ENCODE measurements at places on chromosomes 13 and 19.

- DNase-seq = no peak
Observed at GRCh38 chr13:72692884-72693514, 34.4 kb downstream of the MZT1 start.

- no peak for DNase-seq
Observed at GRCh38 chr13:19984430-19985218, 26.1 kb downstream of the ZMYM2 start.

DNA sequence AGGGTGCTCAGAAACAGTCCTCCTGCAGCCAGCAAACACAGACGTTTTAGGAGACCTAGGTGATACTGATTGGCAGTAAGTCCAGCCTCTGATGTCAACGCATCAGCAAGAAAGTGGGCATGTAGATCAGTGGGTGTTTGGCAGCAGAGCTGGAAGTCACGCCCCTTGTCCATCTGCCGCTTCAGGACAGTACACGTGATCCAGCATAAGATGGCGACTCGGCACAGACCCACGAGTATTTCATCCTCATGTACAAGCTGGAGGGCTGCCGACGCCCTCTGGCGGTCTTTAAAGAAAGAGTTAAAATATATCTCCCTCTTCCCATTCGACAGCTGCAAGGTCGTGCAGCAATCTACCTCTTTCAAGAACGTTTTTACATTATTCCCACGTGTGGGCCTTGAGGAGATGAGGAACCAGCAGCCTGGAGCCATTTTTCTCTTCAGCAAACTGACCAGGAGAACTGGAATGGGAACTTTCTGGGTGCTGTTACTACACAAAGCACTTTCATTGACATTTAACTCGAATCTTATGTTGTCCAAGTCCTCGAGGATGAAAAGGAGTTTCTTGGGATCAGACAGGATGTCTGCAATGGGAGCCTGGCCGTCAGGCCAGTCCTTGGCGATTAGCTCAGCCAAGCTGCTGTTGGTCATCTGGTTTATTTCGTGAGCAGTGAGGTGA is 22.3 kb downstream of the NLRP11 start:
- DNase-seq = no peak

GRCh38 chr13:45915686-45916439 is 64.3 kb upstream of the SIAH3 start:
- DNase-seq = no peak

GRCh38 chr13:42048342-42048683 is at the start of gene DGKH:
DGKH (plus strand) TSS chr13:42048648; CDS start chr13:42048774, 126 bp downstream.
- DNase-seq = no peak

GRCh38 chr13:37868691-37869505 is 674 bp downstream of the TRPC4 start:
- no peak for DNase-seq

DNA sequence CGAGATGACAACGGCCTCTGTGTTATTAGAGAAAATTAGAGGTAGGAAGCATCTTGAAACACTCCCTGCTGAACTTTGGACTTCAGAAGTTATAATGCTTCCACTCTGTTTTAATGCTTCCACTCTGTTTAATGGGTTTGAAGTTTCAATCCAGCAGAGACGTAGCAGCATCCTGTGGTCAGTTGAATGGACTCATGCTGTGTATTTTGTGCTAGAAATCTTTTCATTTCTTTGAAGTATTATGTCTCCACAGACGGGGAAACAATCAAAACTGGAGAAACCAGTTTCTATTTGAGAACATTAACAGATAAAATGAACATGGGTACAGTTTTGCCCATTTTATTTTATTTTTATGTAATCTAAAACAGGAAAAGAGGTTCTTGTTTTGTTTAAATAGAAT is 1736.2 kb downstream of the SLITRK5 start:
- DNase-seq = no peak

GRCh38 chr13:108915634-108916512 is 286.5 kb downstream of the MYO16 start:
- DNase-seq = peak; percentile 91

DNA sequence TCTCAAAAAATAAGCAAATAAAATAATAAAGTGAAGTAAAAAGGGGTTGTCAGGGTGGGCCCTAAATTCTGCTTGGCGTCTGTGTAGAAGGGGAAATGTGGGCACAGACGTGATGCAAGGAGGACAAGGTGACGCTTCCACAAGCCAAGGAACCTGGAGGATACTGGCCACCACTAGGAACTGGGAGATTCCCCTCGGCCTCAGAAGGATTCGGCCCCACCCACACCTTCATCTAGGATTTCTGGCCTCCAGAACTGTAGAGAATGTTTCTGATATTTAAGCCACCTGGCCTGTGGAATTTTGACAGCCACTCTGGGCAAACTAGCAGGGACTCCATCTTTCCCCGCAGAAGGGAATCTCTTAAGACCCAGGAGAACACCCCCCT is 1.1 kb downstream of the PLEKHJ1 start:
- no peak for DNase-seq

DNA sequence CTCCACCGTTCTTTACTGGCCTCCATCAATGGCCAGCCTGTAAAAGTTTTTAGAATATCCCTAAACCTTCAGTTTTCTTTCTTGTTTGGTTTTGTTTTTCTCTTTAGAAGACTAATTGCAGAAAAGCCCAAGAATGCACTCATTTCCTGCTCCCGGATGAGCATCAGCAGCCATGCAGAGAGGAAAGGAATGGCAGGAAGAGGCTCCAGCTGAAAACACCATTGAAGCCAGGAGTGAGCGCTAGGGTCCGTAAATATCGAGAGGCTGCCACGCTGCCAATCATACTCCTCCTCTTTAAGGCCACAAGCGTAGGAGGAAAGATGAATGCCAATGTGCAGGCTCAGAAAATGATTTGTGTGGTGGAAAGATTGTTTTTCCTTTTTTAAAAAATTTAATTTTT is 57.4 kb upstream of the UBE2L5 start:
- no peak for DNase-seq

- no peak for DNase-seq
Observed at GRCh38 chr19:858868-859843, at the start of gene CFD. CFD (plus strand) TSS chr19:859664; CDS start chr19:859690, 26 bp downstream.

DNA sequence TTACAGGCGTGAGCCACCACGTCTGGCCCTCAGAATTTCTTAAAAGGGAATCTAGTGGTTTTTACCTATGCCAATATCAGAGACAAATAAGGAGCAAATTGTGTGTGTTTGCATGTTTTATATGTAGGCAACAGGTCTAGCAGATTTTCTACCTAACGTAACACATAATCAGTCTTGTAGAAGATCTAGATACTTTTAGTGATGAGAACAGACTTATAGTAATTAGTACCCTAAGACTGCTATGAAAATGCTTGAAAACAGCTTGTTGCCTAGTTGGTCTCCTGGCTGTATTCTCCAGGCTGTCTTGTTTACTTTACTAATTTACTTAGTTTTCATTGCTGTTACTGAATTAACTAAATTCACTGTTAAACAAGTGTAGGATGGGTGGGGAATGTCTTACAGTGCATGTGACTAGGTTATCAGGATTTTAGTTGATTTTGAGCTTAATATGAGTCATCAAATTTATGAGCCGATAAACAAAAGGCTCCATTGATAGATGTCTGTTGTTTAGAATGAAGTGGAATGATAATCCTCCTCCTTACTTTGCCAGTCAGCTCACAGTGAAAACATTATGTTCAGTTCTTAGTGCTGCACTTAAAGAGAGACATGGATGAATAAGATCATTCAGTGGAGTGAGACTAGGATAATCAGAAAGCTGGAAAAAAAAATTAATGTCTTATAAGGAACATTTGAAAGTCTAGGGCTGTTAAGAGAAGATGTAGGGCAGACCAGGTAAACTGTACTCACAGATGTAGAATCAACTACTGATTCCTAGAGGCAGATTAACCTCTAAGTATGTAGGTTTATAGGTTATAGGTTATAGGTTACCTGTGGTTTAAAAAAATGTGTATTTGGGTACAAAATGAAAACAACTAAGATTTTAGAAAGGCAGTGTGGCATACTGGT is 22.4 kb downstream of the GTF2F2 start:
- no peak for DNase-seq

GRCh38 chr13:50378509-50379044 is 363.3 kb downstream of the KCNRG start:
- no peak for DNase-seq

DNA sequence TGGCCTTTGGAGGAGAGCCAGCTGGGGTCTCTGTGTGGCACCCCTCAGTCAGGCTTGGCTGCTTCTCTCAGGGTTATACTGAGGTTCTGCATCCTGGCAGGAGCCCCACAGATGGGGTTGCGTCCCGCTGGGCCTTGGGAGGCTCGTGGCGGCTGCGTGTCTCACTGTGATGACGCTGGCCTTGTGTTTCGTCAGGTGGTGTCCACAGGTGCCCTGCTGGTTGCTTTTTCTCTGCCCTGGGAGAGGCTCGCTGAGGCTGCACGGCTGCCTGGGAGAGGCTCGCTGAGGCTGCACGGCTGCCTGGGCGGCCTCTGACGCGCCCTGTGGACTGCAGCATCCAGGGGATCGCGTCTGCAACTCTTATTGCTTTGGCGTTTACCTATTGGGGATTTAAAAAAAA is 15.4 kb downstream of the DOT1L start:
- no peak for DNase-seq

GRCh38 chr13:29487466-29488454 is 107.7 kb downstream of the SLC7A1 start:
- DNase-seq = peak; percentile 57

- no peak for DNase-seq
Observed at GRCh38 chr19:42366673-42367072, 23.4 kb downstream of the CNFN start.

DNA sequence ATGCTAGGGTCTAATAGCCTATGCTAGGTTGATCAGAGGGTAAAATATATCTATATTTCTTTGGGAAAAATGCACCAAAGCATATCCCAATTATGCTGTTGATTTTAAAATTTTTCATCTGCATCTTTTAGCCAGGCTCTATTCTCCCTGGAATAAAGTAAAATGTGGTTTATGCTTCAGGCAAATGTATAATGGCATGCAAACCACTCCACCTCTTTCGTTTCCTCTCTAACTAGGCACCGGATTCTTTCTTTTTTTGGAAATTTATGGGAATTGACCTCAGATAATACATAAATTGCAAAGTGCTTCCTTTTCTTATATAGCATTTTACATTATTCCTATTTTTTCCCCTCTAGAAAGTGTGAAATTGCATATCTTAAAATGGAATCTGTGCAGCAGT is 386.5 kb downstream of the OLFM4 start:
- DNase-seq = no peak
